ENCODE measurements at places on chromosomes 6 and 20. TPM values are rescaled to one million over a fixed set of nuclear protein-coding genes. Genes with fewer than 3 reads are reported as not detected.
A peak's percentile ranks its signal among the peaks of the same experiment; 100 is the strongest.

Gene RNF182
- 24.7 TPM for total RNA-seq

DNA sequence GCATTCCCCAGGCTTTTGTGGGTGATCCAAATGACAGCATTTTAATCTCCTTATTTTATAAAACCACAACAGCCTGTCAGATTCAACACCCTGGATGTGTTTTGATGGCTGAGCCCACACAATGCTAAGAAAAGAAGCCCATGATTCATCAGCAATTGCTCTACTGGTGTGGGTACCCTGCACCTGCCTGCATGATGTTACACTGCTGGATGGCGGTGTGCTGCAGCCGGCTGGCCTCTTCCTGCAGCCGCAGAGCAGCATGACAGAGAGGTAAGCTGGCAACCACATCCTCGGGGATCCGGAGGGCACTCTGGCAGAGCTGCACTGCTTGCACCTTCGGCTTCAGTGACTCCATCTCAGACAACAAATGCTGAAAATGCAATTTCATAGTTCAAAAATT, 327.5 kb downstream of the SYNE1 start:
- DNase-seq: peak; percentile 62

Gene AHCY
- total RNA-seq: 267 TPM

- DNase-seq: no peak
Measured at GRCh38 chr6:125354649-125355048, 52.9 kb upstream of the HDDC2 start.
